NCI-H1417 treated with DMSO at 0.1 percent for 48 hours (cell line): ENCODE measurements at places on chromosomes 5 and 9.

GRCh38 chr5:93993161-93993560, 251.8 kb upstream of the POU5F2 start:
- no peak for DNase-seq

- no peak for DNase-seq
Observed at GRCh38 chr9:124439686-124440243, 10.5 kb upstream of the ADGRD2 start.

DNA sequence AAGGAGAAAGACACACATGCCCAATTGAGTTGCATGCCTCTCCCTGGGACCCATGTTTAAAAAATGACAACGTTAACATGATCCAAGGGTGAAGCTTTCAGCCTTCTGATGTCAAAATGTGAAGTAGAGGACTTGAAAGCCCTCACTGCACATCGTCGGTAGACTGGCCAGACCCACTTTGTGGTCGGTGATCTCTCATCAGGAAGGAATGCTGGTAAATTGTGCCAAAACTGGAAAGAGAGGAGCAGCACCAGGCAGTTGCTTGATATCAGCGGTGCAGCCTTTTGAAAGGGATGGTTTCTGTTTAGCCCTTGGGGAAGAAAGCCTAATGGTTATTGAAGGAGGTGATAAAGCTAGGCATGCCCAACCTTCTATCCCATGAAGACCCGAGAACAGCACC, 125.3 kb upstream of the MARCHF11 start:
- DNase-seq: no peak

DNA sequence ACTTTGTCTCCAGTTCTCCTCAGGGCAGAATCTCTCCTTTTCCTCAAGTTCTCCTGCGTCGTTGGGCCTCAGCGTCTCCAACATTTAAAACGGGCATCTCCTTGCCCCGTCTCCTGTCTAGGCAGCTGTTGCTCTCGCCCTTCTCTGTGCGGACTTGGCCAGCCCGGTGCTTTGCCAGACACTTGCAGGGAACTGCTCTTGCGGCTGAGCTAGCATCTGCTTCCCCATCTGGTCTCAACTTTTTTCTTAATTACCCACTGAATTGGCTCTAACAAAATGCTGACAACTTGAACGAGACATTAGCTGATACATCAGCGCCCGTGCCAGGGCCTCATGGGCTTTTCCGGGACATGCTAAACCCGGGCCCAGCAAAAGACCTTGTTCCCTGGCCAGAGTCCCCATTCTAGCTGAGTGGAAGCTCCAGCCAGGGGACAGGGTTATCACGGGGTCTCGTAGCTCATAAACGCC, 25.1 kb downstream of the ZNF618 start:
- DNase-seq: no peak

- DNase-seq: no peak
Observed at GRCh38 chr5:3103262-3103811, 351.9 kb upstream of the IRX2 start.

DNA sequence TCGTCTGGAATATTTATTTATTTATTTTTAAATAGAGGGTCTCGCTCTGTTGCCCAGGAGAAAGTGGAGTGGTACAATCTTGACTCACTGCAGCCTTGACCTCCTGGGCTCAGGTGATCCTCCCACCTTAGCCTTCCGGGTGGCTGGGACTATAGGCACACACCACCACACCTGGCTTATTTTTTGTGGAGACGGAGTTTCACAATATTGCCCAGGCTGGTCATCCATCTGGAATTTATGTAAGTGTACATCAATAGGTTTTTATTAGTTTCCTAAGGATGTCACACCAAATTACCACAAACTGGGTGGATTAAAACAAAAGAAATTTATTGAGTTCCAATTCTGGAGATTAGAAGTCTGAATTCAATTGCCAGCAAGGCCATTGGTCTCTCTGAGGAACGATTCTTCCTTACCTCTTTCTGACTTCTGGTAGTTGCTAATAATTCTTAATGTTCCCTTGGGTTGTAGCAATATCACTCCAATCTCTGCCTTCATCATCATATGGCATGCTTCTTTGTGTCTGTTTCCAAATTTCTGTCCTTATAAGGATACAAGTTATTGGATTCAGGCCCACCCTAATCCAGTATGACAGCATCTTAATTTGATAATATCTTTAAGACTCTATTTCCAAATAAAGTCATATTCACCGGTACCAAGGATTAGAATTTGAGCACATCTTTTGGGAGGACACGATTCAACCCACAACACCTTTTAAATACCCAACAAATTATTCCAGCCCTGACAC, 16.3 kb upstream of the RAD23B start:
- no peak for DNase-seq

- DNase-seq: no peak
Observed at GRCh38 chr5:167168971-167169370, 1122.5 kb upstream of the WWC1 start.

GRCh38 chr9:109779711-109780452, at the start of gene PALM2AKAP2:
Gene PALM2AKAP2, plus strand, starts transcription at chr9:109780198. Its CDS starts 291 bp downstream, at chr9:109780489.
- peak; percentile 9 for DNase-seq

- peak; percentile 8 for DNase-seq
Observed at GRCh38 chr5:135008981-135009735, 24.9 kb downstream of the PITX1 start.

DNA sequence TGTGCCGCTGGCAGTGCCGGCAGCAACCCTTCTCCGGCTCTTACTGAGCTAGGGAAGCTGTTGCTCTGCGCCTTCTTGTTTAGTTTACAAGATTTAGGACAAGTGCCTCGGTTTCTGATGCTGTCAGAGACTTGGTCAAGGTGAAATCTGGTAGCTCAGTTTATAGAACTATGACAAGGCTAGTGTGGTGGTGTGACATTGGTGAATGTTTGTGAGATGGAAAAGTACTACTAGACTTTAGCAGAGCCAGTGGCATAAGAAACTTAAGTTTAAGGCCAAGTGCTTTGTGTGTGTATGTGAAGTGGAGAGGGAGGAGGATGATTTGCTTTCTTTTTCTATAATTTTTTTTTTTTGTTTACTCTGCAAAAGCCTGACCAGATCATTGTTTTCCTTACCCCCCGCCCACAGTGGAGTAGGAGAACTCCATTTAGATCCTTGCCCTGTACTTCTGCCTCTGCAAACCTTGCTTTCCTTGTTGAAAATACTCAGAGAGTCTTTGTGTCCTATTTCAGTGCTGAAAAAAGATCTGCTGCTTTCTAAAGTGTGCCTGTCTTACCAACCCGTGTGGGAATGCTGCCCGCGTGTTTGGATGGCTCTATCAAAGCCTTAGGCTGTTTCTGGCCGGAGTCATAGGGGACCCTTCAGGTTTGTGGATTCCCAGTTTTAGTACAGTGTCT, 75.9 kb downstream of the TRIO start:
- DNase-seq: no peak

GRCh38 chr5:169978714-169979113, 1.6 kb downstream of the INSYN2B start:
- no peak for DNase-seq

DNA sequence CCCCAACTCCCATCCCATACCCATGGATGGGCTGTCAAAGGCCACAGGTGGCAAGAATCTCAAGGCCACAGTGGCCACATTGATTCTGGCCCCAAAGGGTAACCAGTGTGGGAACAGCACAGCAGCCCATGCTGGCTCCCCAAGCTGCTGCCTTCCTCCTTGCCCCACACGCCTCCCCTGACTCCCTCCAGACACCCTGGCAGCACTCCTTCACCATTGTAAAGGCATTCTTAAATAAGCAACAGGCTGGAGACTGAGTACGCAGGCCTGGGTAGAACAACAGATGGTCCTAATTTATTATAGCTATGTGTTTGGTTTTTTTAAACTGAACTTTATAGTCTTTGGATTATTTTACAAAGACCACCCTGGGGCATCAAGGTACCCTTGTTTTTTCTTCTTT, 158.8 kb downstream of the TSSK1B start:
- no peak for DNase-seq

- no peak for DNase-seq
Observed at GRCh38 chr5:141976176-141976575, 7.3 kb downstream of the RNF14 start.
